ENCODE measurements at places on chromosomes 2 and 18.

DNA sequence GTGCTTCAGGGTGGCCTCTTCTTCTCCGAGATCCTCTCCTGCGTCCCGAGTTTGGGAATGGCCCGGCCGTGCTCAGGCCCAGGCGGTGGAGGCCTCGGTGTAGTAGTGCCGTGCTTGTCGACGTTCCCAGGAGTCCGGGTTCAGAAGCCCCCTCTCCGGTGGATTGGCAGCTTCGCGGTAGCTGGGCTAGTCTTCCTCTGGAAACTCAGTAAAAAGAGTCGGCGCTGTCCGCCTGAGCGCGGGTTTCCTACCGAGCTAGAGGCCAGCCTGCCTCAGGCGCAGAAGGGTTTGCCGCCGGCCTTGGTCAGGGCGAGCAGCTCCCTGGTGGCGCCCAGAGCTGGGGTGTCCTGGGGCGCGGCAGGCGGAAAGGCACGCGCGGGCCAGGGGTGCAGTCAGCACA lies 3.2 kb downstream of the RALBP1 start:
- DNase-seq: no peak

GRCh38 chr18:74795751-74796150 lies 198.1 kb downstream of the ZNF407 start:
- DNase-seq: peak; percentile 41

DNA sequence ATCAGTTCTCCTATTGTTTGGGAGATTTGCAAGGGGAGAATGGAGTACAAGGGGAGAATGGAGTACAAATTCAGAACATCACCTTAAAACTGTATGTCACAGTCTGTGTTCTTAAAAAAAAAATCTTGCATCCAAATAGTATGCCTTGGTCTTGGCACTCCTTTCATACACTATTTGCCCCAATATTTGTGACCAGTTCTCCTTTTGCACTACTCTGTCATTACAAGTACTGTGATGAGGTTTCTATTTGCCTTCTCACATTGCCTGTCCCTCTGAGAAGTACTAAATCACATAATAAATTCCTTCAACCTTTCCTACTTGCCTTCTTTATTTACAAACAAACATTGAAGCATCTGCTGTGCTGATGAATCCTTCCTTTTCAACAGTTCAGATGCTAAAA lies 36.0 kb upstream of the NCK2 start:
- no peak for DNase-seq

GRCh38 chr2:44060990-44061389 lies 65.2 kb upstream of the LRPPRC start:
- no peak for DNase-seq

GRCh38 chr2:240396623-240397541 lies 38.6 kb upstream of the GPC1 start:
- no peak for DNase-seq

DNA sequence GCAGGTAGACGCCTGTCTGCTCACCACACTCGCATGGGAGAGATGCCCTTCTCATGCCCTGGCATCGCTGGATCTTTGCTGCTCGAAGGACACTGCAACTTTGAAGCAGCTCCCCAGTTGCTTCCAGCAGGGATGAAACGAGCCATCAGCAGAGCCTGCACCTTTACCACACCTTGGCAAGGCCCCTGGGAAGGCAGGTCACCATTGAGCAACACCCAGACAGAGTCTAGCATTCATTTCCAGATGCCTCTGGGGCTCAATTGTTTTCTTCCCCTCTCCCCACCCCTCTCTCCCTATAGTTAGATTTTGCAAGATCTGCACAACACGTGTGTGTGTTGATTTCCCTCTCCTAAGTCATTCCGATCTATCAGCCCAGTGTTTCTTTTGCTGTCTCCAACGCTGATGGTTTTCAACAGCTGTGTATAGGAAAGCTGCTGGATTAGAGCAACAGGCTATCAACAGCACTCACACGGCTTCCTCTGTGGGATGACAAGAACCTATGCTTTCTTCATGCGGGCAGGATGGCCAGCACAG lies 25.6 kb upstream of the INHBB start:
- no peak for DNase-seq

DNA sequence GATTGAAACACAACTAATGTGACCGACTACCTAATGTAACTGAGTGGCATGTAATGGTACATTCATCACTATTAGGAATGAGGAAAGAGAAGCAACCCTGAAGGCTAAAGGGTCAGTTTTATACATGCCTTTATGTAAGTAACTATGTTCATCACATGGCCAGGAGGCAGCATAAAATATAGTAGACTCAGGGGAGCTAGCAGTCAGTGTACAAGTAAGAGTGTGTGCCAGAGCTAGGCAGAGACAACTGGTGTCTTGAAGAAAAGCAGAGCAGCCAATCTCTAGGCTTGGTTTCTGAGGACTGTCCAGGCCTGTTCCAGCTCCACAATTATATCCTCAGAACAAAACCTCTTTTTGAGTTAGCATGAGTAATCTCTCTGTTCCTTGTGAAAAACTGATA lies 18.1 kb downstream of the SMAD2 start:
- DNase-seq: no peak

DNA sequence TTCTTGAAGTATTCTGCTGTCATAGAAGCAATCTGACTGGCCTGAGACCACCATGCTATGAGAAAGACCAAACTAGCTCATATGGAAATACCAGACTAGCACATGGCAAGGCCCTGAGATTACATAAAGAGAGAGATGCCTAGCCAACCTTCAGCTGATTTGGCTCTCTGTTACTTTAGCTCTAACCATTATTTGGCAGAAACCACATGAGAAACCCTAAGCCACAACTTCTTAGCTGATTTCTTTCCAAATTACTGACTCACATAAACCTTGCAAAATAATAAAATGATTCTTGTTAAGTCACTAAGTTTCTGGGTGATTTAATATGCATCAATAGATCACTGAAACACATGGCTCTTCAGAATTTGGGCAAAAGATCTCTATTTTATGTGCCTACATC lies 295.0 kb upstream of the ZNF521 start:
- peak; percentile 56 for DNase-seq

DNA sequence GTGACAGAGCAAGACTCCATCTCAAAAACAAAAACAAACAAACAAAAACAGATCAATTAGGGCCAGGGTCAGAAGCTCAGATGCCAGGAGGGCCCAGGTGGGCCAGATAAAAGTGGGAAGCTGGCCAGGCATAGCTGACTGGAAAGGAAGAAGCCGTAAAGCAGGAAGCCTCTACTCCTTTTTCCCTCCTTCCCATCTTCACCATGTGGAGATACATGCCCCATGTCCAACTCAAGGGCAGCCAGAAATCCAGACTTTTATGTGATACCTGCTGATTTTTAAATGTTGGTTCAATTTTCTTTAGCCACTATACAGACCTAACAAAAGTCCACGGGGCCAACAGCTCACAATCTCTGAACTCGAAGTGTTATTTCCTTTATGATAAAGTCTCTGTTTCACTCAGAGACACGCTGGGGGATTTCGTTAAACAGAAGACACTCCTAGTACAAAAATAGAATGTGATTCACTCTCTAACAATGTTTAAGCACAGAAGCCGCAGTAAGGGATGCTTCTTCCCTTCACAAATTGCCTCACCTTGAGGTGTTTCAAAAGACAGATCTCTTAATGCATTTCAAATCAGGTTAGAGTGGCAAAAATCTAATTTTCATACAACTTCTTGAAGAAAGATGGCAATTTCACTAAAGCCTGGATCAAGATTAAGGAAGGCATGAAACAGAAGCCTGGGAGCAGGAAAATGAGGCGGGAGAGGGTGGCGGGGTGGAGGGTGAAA lies 14.0 kb downstream of the TMEM247 start:
- DNase-seq: peak; percentile 77

GRCh38 chr2:705971-706511 lies 28.8 kb upstream of the TMEM18 start:
- no peak for DNase-seq

DNA sequence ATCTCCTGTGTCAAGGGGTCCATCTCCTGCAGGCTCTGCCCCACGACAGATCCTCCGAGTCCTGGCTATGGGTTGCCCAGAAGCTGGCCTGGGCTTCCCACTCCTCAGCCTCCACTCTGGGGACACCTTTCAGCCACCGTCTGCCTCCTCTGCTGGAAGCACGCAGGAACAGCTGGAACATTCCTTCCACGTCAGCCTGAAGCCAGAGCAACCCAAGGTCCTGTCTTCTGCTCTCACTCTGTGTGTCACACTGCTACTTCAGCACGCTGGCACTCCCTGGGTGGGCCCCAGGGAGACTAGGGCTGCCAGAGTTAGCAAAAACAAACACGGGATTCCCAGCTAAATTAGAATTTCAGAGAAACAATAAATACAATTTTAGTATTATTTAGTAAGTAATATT lies 148.8 kb downstream of the HRH4 start:
- peak; percentile 9 for DNase-seq

DNA sequence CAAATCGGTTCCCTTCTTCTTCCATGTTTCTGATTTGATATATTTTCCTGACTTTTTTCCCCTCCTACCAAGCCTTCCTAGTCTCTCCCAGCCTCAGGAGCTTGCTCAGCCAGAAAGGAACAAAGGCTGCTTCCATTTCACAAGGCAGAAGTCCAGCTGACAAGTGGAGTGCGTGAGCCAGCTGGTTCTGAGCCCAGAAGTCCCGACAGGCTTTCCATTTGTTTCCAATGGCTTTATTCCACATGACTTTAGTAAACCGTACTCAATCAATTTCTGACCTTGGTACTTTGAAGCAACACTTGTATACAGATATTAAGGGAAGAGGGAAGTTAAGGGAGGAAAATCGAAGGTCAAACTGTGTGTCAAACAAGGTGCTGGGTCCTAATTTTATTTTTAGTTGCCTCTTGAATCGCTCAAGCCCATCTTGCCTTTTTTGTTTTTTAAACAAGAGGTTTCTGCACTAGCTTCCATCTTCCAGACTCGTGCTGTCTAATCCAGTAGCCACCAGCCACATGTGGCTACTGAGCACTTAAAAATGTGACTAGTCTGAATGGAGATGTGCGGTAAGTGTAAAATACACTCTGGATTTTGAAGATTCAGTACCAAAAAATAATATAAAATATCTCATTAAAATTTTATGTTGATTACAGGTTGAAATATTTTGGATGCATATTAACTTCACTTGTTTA lies 36.2 kb downstream of the WIPF1 start:
- DNase-seq: no peak

- DNase-seq: no peak
These were observed 62.6 kb upstream of the PAX8 start for GRCh38 chr2:113341191-113341869.

DNA sequence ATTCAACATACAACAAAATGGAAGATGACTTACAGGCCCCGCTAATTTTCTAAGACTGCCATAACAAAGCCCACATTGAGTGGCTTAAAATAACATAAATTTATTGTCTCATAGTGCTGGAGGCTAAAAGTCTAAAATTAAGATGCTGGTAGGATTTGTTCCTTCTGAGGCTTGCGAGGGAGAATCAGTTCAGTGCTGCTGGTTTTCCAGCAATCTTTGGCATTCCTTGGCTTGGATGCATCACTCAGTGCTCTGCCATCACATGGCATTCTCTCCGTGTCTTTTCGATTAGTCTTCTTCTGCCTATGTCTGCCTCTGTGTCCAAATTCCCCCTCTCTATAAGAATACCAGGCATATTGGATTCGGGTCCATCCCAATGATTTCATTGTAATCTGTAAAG lies 959.3 kb upstream of the TMEFF2 start:
- no peak for DNase-seq

GRCh38 chr2:70828914-70829824 lies 6.4 kb downstream of the CD207 start:
- peak; percentile 33 for DNase-seq

DNA sequence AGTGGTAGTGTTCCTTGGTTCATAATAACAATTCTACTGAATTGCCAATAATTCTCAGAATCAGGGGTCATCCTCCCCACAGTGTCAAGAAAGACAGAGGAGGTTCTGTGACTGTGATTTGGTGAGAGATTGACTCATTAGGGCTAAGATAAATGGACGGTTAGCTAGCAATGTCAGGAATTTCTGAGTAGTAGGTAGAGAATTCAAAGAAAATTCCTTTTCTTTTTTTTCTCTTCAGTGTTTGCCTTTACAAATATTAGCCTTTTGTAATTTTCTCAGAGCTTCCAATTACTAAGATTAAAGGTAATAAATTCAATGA lies 16.8 kb upstream of the CRIM1 start:
- DNase-seq: peak; percentile 75

GRCh38 chr2:98709535-98709934 lies 21.4 kb downstream of the MGAT4A start:
- no peak for DNase-seq

GRCh38 chr2:190477661-190478454 lies 56.7 kb downstream of the NEMP2 start:
- DNase-seq: no peak

GRCh38 chr2:74297950-74298349 lies 45.3 kb downstream of the SLC4A5 start:
- no peak for DNase-seq

GRCh38 chr18:7521226-7521856 lies 45.8 kb upstream of the PTPRM start:
- DNase-seq: no peak
